ENCODE measurements at places on chromosomes 6 and 20.

DNA sequence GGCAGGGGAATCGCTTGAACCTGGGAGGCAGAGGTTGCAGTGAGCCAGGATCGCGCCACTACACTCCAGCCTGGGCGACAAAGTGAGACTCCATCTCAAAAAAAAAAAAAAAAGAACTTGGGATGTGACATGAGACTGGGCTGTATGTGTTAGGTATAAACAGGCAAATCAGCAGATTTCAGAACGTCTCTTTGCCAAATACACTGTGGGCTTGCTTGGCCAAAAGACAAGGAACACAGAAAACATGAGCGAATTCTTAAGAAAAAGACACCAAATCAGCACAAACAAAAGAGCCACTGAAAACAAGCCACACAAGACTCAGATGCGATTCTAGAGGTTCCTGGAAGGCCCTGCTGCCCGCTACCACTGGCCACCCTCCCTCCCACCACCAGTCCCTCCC, 12.5 kb downstream of the ETV7 start:
- no peak for DNase-seq

DNA sequence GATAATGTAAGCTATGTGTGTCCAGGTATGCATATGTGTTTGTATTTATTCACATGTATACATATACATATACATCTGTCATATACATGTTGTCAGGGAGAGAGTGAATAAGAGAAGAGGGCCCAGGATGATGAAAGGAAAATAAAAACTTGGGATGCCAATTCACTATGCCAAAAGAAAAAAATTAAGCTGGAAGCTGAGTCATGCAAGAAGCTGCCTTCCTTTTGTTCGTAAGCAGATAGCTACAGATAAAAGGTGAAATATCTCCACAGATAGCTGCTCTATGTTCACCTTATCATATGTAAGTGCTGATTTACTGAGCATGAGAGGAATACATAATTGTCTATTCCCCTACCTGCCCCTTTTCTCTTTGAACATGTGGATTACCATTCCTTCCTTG, 579.9 kb downstream of the EPM2A start:
- DNase-seq: no peak

GRCh38 chr6:94713446-94713845, 863.9 kb upstream of the MANEA start:
- DNase-seq: no peak

DNA sequence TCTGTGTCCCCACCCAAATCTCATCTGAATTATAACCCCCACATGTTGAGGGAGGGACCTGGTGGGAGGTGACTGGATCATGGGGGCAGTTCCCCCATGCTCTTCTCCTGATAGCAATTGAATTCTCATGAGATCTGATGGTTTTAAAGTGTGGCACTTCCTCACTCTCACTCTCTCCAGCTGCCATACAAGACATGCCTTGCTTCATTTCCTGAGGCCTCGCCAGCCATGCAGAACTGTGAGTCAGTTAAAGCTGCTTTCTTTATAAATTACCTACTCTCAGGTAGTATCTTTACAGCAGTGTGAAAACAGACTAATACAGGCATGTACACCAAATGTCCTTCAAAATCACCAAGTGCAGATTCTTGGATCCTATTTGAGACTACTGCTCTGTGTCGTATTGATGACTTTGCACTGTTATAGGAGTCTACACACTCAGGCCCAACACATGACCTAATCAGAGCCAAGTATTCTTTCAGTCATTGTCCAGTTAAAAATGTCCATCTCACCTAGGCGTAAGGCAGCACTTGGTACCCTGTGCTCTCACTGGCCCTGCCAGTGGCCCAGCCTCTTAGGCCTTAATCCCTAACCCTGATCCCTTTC, 52.8 kb upstream of the UST start:
- DNase-seq: no peak

DNA sequence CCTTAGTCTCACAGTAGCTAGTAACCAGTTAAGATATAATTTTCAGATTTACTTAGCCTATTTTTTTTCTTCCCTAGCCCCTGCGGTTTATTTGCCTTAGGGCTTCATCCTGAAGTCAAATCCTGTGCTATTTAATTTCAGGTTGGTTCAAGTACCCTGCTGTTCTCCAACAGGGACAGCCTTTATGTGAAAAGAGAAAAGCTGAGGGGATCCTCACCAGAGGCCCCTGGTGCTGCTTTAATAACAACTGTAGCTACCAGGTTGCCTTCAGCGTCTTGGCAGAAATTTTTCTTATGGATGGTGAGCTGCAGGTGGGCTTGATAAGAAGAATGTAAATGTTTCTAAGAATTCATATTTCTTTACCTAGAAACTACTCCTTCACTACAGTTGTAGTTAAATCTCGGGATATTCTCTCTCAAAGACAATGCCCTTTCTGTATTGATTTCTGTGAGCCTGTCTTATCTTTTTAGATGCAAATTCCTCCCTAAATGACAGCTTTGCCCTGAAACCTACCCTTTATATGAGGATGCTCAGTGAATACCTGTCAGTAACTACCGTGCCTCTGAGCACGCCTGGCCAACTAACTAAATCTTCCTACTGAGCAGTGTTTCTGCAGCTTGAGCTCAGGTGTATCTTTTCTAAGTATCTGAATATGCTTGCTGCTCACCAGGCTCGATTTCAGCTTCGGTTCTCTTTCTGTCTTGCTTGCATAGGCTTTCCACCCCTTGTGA, 320.5 kb downstream of the MMUT start:
- no peak for DNase-seq

DNA sequence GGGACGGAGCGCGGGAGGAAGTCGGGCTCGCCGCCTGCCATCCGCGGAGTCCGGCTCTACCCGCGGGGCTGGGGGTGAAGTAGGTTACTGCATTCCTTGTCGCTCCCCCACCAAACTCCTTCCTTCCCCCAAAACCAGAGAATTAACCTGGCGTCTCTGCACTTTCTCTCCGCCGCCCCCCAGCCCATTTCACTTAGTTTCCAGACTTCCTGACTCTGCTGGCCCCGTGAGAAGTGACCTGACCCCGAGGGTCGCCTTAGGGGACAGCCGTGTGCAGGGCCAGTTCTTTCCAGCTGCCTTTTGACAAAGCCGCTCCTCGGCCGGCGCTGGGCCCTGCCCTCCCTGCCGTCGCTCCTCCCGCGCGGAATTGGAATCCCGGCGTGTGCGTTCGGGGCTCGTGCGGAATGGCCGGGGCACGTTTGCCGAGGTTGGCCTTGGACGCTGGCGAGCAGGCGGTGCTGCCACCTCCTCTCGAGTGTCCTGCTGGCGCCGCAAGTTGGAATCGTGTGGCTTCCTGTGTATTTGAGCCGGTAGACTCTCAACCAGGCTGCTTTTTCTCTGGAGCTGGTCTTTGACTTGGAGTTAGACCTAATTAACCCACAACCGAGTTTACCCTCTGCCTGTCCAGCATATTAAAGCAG, 650 bp downstream of the DCBLD1 start:
- peak; percentile 60 for DNase-seq

DNA sequence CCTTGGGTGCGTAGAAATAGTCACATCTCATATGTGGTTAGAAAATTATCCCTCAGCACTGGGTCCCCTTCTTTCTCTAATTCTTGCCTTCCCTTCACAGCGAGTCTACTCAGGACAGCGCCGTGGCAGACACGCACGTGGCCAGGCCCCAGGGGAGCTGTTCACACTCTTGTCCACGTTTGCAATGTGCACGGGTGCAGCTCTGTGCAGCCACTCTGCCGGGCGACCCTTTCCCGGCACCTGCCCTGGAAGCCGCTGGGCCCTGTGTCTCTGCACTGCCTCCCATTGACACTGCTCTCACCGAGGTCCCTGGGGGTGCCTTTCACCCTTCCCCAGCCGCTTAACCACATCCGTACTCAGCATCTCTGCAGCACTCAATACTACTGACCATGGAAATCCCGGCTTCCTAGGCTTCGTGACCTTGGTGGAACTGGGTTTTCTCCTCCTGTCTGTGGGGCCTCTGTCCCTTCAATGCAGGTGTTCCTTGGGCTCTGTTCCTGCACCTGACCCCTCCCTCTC, 104.9 kb downstream of the DACT2 start:
- DNase-seq: no peak

- no peak for DNase-seq
Observed at GRCh38 chr6:1385129-1386037, 4.0 kb upstream of the FOXF2 start.

All from neural crest cell (in vitro differentiated cells).